ENCODE measurements at places on chromosomes 16 and 17. TPM values are rescaled to one million over a fixed set of nuclear protein-coding genes. Genes with fewer than 3 reads are reported as not detected.
A peak's percentile ranks its signal among the peaks of the same experiment; 100 is the strongest.

- peaks cover 13% of the 10 kb centered on the region for H3K4me1 ChIP-seq
- no peak overlapping the region for H3K4me3 ChIP-seq
- H3K36me3 ChIP-seq = no peaks in the 10 kb centered on the region
- DNase-seq = no peak
- no peak overlapping the region for H3K27ac ChIP-seq
- H3K27me3 ChIP-seq = peaks cover 25% of the 10 kb centered on the region
These were observed 5.6 kb downstream of the PHOSPHO1 start for GRCh38 chr17:49224997-49225337.

DNA sequence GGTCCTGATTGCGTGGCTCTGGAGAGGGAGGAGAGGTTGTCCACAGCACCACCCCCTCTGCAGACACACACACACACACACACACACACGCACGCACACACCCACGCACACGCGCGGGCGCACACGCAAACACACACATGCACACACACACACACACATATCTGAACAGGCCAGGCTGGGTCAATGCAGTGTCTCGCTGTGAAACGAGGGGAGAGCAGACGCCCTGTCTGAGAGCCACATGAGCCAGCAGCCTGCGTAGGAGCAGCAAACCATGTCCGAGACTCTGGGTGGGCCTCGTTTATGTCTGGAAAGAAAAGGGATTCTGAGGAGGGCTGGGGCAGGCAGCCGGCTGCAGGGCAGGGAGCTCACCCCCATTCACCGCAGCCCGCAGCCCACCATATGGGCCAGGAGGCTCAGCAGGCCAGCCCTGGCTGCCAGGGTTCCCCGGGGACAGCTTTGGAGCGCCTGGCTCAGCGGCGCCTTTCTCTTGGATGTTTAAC, 93.3 kb upstream of the TNRC6C start:
- peaks cover 66% of the 10 kb centered on the region for H3K27me3 ChIP-seq
- H3K36me3 ChIP-seq = no peaks in the 10 kb centered on the region
- H3K27ac ChIP-seq = no peak overlapping the region
- no peak for DNase-seq
- H3K4me3 ChIP-seq = no peak overlapping the region
- no peaks in the 10 kb centered on the region for H3K4me1 ChIP-seq

The BCL6B gene
- total RNA-seq = 0.48 TPM

DNA sequence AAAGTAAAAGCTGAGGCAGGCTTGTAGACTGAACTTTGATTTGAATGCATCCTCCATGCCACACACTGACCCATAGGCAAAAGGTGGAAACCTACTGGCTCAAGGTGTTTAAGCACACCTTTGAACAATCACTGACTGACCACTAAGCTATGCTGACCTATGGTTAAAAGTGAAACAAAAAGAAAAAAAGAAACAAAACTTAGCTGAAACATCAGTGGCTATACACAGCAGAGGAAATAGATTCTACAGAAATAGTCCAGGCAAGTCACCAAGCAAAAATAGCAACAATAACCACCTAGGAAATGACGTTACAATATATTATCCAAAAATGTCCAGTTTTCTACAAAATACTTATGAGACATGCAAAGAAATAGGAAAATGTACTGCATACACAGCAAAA, 60.2 kb downstream of the RPGRIP1L start:
- no peak overlapping the region for H3K27ac ChIP-seq
- H3K36me3 ChIP-seq = peaks cover 4% of the 10 kb centered on the region
- no peak overlapping the region for H3K4me3 ChIP-seq
- no peak for DNase-seq
- no peaks in the 10 kb centered on the region for H3K4me1 ChIP-seq
- no peaks in the 10 kb centered on the region for H3K27me3 ChIP-seq

- no peaks in the 10 kb centered on the region for H3K27me3 ChIP-seq
- no peak overlapping the region for H3K27ac ChIP-seq
- no peaks in the 10 kb centered on the region for H3K36me3 ChIP-seq
- no peak overlapping the region for H3K4me3 ChIP-seq
These were observed 49.7 kb downstream of the NTN1 start for GRCh38 chr17:9071016-9071415.

DNA sequence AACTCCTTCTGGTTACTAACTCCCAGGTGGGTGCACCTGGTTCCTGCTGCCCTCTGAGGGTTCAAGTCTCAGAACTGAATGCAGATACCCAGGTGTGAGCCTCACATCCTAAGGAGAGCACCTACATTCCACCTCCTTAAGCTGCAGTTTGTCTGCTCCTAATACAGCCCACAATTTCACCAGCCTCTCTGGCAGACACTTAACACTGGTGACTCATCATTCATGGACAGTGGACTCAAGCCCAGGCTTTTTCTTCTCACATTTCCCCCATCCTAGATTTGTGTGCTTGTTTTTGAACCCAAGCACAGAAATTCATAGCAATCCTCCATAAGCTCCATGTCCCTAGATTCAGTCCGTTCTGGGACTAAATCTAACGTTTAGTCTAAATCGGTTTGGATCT, 7.0 kb upstream of the MAF start:
- peaks cover 52% of the 10 kb centered on the region for H3K27me3 ChIP-seq
- no peaks in the 10 kb centered on the region for H3K36me3 ChIP-seq
- no peak for DNase-seq
- no peak overlapping the region for H3K4me3 ChIP-seq
- no peaks in the 10 kb centered on the region for H3K4me1 ChIP-seq

The TMEM114 gene
- not detected for total RNA-seq

DNA sequence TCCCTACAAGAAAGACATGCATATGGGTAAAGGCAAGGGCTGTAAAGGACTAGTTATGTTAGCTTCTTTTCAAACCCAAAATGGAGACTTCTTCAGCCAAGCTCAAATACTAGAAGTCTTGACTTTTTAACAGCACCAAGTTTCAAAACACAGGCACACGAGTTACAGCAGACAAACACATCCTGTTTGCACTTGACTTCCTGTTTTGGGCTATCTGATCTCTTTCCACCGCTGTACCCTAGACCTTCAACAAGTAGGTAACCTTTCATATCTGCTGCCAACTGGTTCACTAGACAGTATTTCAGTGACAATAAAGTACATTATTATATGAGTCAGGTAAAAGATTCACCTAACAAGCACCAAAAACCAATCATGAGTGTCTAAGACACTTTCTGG, 12.3 kb downstream of the RFFL start:
- H3K27me3 ChIP-seq = no peaks in the 10 kb centered on the region
- DNase-seq = no peak
- no peak overlapping the region for H3K27ac ChIP-seq
- peaks cover 14% of the 10 kb centered on the region for H3K4me1 ChIP-seq

- H3K36me3 ChIP-seq = no peaks in the 10 kb centered on the region
- peaks cover 7% of the 10 kb centered on the region for H3K4me1 ChIP-seq
- DNase-seq = no peak
- peaks cover 59% of the 10 kb centered on the region for H3K27me3 ChIP-seq
- H3K4me3 ChIP-seq = no peak overlapping the region
These were observed 2.3 kb downstream of the NXPH3 start for GRCh38 chr17:49577963-49578362.

The TPPP3 gene
- 3.1 TPM for total RNA-seq

The C1QTNF8 gene
- total RNA-seq = not detected

GRCh38 chr17:66040402-66040801, 151.5 kb downstream of the CEP112 start:
- DNase-seq = no peak
- H3K27me3 ChIP-seq = no peaks in the 10 kb centered on the region
- no peak overlapping the region for H3K4me3 ChIP-seq
- H3K4me1 ChIP-seq = no peaks in the 10 kb centered on the region

DNA sequence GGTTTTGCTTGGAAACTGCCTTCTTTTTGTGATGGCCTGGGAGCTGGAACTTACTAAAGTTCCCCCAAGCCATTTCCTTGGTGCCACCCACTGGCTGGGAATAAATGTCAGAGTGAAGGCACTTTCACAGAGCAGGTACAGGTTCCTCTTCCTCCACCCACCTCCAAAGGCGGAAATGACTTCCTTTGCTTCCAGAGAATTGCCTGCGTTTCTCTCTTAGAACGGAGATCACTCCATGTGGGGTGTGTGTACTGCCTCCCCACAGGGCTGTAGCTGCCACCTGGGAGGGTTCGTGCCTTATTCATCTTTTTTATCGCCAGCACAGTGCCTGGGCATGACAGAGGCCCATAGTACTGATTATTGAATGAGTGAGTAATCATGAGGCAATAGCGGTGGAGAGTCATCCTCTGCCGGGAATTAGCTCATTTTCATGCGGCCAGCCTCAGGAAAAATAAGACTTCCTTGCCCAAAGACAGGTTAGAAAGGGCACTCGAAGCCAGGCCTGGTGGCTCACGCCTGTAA, 32.2 kb upstream of the HAS3 start:
- H3K4me3 ChIP-seq = peak overlapping the region; percentile 8
- peak; percentile 69 for DNase-seq
- H3K4me1 ChIP-seq = peaks cover 50% of the 10 kb centered on the region
- H3K27ac ChIP-seq = peak overlapping the region; percentile 85

GRCh38 chr16:21646721-21647561, 5.5 kb downstream of the IGSF6 start:
- H3K27ac ChIP-seq = no peak overlapping the region
- no peaks in the 10 kb centered on the region for H3K4me1 ChIP-seq
- H3K4me3 ChIP-seq = no peak overlapping the region
- DNase-seq = no peak
- peaks cover 12% of the 10 kb centered on the region for H3K36me3 ChIP-seq
- H3K27me3 ChIP-seq = no peaks in the 10 kb centered on the region

- no peaks in the 10 kb centered on the region for H3K36me3 ChIP-seq
- no peaks in the 10 kb centered on the region for H3K4me1 ChIP-seq
- H3K27ac ChIP-seq = no peak overlapping the region
- DNase-seq = peak; percentile 29
These were observed 2.6 kb upstream of the GRIN2C start for GRCh38 chr17:74862108-74862901.

GRCh38 chr16:2533912-2534311, 2.7 kb upstream of the CEMP1 start:
- H3K27ac ChIP-seq = no peak overlapping the region
- peaks cover 18% of the 10 kb centered on the region for H3K4me1 ChIP-seq
- H3K4me3 ChIP-seq = no peak overlapping the region
- DNase-seq = no peak
- H3K36me3 ChIP-seq = no peaks in the 10 kb centered on the region
- no peaks in the 10 kb centered on the region for H3K27me3 ChIP-seq

The C16orf95 gene
- total RNA-seq = 7.5 TPM

The LPCAT2 gene
- total RNA-seq = 92.6 TPM

GRCh38 chr16:70151391-70151790, 22.2 kb upstream of the CLEC18C start:
- no peak for DNase-seq
- H3K27me3 ChIP-seq = no peaks in the 10 kb centered on the region
- H3K27ac ChIP-seq = no peak overlapping the region
- H3K36me3 ChIP-seq = peaks cover 38% of the 10 kb centered on the region
- no peaks in the 10 kb centered on the region for H3K4me1 ChIP-seq

GRCh38 chr17:72747501-72747900, 345.0 kb downstream of the SLC39A11 start:
- H3K27me3 ChIP-seq = no peaks in the 10 kb centered on the region
- H3K4me1 ChIP-seq = no peaks in the 10 kb centered on the region
- no peaks in the 10 kb centered on the region for H3K36me3 ChIP-seq

DNA sequence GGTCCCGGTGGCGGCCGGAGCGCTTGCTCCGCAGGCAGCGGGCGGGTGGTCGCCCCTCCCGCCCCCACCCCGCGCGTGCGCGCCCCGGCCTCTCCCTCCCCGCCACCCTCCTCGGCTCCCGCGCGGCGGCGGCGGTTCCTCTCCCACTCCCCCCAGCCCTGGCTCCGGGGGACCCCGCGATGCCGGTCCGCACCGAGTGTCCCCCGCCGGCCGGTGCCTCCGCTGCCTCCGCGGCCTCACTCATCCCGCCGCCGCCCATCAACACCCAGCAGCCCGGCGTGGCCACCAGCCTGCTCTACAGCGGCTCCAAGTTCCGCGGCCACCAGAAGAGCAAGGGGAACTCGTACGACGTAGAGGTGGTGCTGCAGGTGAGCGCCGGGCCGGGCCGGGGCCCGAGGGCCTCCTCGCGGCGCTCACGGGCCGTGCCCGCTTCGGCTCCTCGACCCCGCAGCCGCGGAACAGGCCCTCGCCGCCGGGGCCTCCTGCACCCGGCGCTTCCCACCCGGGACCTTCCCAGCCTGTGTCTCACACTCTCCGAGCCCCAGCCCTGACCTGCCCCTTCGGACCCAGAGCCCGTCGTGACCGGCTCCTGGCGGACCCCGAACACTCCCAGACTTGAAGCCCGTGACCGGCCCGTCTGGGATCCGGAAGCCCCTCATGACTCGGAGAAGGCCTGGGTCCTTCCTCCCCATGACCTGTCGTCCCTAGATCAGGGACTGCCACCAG, 490 bp downstream of the GID4 start:
- H3K27me3 ChIP-seq = no peaks in the 10 kb centered on the region
- H3K36me3 ChIP-seq = no peaks in the 10 kb centered on the region
- peak; percentile 53 for DNase-seq
- H3K4me1 ChIP-seq = peaks cover 36% of the 10 kb centered on the region
- H3K4me3 ChIP-seq = peak overlapping the region; percentile 92
- no peak overlapping the region for H3K27ac ChIP-seq

- no peak overlapping the region for H3K27ac ChIP-seq
- no peaks in the 10 kb centered on the region for H3K27me3 ChIP-seq
- no peak for DNase-seq
These were observed 2.1 kb downstream of the CMTM2 start for GRCh38 chr16:66581246-66581952.

The TVP23A gene
- not detected for total RNA-seq

The TBC1D3B gene
- total RNA-seq = 13.8 TPM

The MYOCD gene
- not detected for total RNA-seq

The CSH1 gene
- not detected for total RNA-seq

DNA sequence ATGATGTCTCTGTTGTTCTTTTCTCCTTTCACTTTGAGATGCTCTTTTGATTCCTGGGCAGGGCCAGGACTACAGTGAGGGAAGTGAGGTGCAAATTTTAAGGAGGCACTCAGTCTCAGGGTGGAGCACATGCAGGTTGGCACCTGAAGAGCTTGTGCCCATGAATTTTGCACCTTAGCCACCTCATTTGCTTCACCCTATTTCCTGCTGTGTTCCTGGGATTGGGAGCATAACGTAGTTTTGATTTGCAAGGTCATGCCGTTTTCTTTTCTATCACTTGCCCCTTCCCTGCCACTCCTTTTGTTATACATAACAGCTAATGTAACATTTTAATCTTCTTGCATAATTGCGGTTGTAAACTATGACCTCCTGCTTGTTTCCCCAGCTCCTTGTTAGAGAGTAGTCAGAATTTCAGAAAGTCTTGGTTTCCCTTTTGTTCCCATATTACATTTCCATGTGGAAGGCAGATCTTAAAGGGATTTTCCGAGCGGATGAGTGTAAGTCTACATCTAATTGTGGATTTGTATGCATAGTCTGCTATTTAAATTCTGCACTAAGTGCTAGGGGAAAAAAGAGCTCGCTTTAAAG, 9.8 kb downstream of the PMFBP1 start:
- no peak overlapping the region for H3K27ac ChIP-seq
- no peaks in the 10 kb centered on the region for H3K4me1 ChIP-seq
- H3K4me3 ChIP-seq = no peak overlapping the region
- no peaks in the 10 kb centered on the region for H3K36me3 ChIP-seq
- no peak for DNase-seq

Data from PC-9 (cell line).